ENCODE measurements at places on chromosomes 5 and 9.

DNA sequence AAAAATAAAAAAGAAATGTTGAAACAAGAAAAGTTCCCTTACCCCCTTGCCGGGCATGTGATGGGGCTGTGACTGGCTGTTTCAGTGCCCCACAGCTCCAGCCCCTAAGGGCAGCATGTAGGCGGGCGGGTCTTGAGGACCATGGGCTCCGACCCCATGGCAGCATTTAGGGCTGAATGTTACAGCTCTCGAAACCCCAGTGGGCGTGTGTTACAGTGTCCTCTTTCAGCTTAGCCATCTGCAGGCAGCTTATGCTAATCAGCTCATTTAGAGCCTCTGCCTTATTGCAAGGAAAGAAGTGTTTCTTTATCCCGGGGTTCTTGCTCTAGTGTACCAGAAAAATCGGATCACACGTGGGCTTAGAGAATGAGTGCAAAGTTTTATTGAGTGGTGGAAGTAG, 497.4 kb upstream of the CYLC2 start:
- ATAC-seq: no peak

- ATAC-seq: no peak
Observed at GRCh38 chr5:135678640-135679268, 100.0 kb upstream of the CXCL14 start.

- peak; percentile 63 for ATAC-seq
Observed at GRCh38 chr9:117704597-117704996, 394 bp downstream of the TLR4 start.

DNA sequence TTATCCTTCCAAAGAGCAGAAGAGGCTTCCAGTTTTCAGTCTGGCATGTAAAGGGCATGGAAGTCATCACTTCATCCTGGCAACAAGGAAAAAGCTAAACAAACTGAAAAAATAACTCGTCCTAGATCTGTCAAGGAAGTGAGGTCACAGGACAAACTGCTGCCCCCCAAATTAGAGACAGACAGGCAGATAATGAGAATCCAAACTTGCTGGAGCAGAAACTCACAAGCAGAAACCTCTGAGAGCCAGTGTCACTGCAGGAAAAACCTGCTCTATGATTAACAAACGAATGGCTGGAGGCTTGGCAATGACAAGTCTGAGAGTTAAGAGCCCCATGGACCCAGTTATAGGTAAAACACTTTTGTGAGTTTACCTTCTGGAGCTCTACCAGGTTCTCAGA, 18.9 kb upstream of the MLANA start:
- ATAC-seq: 0 out of 3 replicates have a peak, but pooled peaks have one; percentile 28

GRCh38 chr5:76571559-76571958, 51.6 kb downstream of the F2RL2 start:
- ATAC-seq: no peak
